ENCODE measurements at places on chromosomes 2 and 18.

DNA sequence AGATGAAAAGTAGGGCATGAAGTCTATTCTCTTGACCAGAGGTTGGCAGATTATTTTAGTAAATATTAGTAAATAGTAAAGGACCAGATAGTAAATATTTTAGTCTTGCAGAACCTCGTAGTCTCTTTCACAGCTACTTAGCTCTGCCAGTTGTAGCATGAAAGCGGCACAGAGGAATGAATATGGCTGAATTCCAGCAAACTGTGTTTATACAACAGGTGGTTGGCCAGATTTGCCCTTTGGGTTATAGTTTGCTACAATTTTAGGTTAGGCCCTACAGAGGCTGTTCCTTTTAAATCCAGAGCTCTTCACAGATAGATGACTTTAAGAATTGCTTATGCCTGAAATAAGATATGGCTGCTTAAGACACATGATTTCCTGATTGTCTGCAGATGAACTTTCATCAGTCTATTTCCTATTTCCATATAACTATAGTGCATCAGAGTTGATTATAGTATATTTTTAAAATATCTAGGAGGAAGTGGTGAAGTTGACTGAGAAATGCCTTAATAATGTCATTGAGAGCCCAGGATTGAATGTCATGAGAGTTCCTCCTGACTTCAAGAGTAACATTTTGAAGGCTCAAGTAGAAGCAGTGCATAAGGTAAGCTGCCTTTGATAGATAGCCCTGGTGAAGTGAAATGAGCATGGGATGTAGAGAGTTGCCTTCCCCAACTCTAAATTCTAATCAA, 80.5 kb downstream of the TMEM185B start:
- no peak for DNase-seq

DNA sequence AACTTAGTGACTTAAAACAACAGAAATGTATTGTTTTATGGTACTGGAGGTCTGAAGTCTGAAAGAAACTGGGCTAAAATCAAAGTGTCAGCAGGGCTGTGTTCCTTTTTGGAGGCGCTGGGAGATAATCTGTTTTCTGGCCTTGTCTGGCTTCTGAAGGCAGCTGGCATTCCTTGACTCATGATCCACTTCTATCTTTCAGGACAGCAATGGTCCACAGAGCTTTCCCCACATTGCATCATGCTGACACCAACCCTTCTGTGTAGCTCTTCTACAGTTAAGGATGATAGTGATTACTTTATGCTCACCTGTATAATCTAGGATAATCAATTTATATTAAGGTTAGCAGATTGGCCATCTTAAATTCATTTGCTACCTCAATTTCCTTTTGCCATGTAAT, 392.1 kb downstream of the TDRD15 start:
- no peak for DNase-seq

GRCh38 chr2:135532581-135532980, 1.3 kb downstream of the R3HDM1 start:
- no peak for DNase-seq

DNA sequence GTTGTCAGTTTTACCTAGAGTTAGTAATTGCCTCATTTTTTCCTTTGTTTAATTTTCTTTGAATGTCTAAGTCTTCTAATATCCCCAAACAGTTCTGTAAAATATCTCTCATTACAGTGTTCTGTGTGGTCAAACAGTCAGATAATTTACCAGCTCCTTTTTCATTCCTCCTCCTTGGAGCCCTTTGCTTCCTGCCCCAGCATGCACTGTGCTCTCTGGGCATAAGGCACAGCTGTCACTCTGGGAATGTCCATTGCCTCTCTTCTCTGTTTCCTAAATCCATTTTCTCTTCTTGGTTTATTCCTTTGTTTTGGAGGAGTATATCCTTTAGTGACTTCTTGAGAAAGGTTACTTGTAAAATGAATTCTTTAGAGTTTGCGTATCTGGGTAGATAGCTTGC, 139.3 kb downstream of the PLCL1 start:
- DNase-seq: no peak

GRCh38 chr2:205937211-205937610, 148.8 kb downstream of the INO80D start:
- DNase-seq: no peak

DNA sequence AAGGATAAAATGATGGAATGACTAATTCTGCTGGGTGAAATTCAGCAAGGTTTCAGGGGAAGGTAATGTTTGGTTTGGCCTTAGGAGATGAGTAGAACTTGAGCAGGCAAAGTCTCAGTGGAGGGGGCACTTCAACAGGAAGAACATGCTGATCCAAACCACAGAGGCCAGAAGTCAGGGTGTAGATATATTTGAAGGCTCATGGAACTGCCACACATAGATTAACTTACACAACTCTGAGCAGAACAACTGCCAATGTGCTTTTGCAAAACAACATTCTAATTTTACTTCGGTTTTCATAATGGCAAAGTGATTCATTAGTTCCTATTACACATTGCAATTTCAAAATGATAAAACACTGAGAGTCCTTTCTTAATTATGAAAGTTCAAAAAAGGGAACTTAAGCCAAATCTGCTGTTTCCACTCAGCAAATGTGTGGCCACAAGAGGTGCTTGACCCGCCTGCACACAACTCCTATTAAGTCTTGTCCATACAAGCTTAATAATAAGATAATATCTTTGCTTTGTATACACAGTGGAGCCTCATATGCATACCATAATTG, 284.8 kb downstream of the MREG start:
- DNase-seq: no peak

- no peak for DNase-seq
Measured at GRCh38 chr18:57078614-57079013, 68.3 kb upstream of the BOD1L2 start.

GRCh38 chr2:95258271-95258670, 16.0 kb upstream of the PROM2 start:
- DNase-seq: no peak

DNA sequence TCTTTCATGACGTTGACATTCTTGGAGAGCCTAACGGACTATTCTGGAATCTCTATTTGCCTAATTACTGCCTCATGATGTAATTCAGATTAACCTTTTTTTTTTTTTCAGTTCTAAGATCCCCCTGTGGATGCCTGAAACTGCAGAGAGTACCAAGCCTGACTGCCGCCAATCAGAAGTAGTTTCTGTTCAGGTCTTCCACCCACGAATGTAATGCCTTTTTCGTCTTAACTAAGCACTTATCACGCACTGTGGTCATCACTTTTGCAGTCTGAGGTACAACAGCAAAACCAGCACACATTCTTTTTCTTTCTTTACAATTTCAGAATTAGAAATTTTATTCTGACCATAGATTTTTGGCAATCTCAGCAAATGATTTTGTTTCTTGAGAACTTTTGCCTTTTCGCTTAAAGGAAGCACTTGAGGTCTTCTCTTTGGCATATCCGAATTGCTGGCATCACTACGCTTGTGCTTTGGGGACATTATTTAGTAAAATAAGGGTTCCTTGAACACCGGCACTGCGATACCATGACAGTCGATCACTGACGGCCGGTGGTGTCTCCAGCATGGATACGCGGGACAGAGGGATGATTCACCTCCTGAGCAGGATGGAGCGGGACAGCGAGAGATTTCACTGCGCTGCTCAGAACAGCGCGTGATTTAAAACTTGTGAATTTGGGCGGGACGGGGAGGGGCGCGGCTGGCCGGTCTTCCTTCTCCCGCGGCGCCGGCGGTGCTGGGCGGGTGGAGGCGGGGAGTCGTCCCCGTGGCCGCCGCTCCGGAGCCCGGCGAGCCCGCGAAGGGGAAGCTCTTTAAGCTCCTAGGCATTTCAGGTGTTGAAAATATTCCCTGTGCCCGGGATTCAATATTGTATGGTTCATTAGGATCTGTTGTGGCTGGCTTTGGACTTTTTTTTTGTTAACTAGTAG, 32.0 kb upstream of the GPR55 start:
- no peak for DNase-seq

- no peak for DNase-seq
Measured at GRCh38 chr2:67451086-67451832, 54.1 kb downstream of the ETAA1 start.

GRCh38 chr2:153663371-153663770, 184.8 kb upstream of the RPRM start:
- no peak for DNase-seq

- no peak for DNase-seq
Measured at GRCh38 chr2:96951125-96951654, 35.2 kb downstream of the FAM178B start.

DNA sequence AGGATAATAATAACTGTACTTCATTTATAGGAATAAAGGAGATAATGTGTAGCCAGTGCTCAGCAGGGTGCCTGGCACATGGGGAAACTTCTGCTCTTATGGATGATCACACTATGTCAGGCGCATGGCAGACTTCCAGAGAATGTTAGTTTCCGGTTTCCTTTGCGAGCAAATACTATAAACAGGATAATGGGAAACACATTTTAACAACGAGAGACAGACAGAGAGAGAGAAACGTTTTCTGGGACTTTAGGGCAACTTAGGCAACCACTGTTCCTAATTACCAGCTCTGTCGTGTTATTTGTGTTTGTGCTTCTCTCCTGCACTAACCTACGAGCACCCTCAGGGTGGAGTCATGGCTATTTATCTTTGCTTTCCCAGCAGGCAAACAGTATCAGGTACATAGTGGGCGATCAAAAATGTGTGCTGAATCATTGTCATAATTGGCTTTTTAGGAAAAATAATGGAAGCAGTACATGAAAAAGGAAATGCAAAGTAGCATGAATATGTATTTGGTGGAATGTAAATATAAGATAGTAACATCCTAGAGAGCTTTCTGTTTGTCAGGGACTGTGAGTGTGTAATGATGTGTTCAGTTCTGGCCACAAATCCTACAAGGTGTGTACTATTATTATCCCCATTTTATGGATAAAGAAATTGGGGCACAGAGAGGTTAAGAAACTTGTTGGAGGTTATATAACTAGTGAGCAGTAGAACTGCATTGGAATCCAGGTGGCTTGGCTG, 36.8 kb upstream of the IGFBP2 start:
- no peak for DNase-seq

GRCh38 chr18:75067996-75068645, 140.8 kb downstream of the PTGR3 start:
- DNase-seq: no peak

Data from cortex of kidney (tissue), 1 donor.